ENCODE measurements at places on chromosomes 7 and 10.
A peak's percentile ranks its signal among the peaks of the same experiment; 100 is the strongest.

- DNase-seq = no peak
Measured at GRCh38 chr7:36308031-36308430, 81.6 kb upstream of the ANLN start.

DNA sequence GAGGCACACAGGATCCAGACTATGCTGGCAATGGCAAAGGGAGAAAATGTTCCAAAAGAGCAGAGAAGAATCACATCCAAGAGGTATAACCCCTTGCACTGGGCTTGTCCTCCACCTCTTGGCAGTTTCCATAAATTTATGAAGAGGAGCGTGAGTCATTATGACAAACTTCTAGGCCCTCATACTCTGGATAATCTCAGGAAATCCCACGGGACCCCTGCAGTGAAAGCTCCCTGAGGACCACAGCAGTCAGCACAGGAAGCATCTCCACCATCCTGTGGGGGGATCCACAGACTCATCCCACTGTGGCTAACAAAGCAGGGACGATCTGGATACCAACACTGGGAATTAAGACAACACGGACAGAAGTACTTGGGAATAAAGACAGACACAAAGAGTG, 30.3 kb upstream of the GPAM start:
- DNase-seq = no peak

GRCh38 chr7:2760098-2760889, 72.3 kb downstream of the AMZ1 start:
- DNase-seq = peak; percentile 36

DNA sequence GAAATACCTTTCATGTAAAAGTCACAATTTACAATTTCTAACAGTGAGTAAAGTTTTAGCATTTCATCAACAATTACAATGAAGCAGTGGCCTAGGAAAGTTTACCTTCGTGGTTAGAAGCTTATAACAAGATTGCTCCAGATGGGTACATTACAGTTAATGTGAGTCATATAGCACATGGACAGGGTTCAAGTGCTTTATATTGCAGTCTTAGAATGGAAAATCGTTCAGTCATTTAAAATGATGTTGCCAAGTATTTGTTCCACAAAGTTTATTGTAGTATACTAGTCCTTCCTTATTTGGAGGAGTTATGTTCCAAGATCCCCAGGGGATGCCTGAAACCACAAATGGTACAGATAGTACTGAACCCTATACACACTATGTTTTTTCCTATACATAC, 174.6 kb upstream of the TARP start:
- DNase-seq = no peak

DNA sequence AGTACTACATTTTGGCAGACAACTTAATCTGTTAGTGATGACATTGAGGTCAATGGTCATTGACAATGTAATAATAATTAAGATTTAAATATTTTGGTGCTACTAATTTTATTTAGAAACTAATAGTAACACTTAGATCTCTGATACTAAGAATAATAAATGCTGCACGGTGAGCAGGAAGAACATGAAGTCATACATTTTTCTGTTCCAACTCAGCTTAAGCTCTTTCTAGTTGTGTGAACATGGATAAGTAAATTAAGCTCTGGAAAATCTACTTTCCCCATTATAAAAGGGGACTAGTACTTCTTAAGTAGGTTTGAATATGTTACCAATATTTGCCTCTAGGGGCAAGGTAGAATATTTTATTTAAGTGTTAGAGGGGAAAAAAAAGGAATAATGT, 65.9 kb upstream of the MEOX2 start:
- no peak for DNase-seq

GRCh38 chr7:132145466-132145865, 430.8 kb downstream of the PLXNA4 start:
- no peak for DNase-seq

- no peak for DNase-seq
Measured at GRCh38 chr10:77027576-77027975, 610.0 kb downstream of the KCNMA1 start.

DNA sequence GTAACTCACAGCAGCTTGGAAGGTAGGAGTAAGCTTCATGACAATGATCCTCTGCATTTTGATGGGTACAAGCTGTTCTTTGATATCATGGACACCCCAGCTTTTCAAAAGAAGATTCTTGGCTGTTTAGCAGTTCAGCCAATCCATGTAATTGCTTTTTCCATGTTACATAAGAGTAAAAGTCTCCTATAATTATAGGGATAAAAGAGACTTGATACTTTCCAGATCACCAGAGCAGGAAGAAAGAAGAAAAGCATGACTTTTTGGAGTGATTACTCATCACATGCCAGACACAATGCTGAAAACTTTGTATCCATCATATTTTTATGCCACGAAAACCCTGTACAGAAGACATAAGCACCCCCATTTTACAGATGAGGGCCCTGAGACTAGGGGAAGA, 1049.7 kb downstream of the NRG3 start:
- no peak for DNase-seq

GRCh38 chr10:1657479-1657878, 79.8 kb downstream of the ADARB2 start:
- no peak for DNase-seq

DNA sequence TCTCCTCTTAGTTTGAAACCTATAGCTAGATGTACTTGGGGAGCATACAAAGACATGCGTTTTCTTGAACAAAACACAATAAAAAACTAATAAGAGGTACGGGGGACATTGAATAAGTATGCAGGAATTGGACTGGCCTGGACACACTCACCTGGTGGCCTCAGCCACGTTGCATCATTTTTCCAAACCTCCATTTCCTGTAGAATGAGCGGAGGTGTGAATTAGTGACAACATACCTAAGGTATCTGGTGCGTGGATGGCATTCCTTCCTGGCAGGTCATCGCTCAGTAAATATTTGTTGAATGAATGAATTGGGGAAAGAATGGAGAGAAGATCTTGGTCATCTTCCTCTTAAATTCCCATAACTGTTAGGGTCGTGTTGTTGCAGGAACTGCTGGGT, 103.2 kb upstream of the CTBP2 start:
- DNase-seq = no peak

- DNase-seq = no peak
Measured at GRCh38 chr7:25456467-25457171, 228.3 kb upstream of the NPVF start.

DNA sequence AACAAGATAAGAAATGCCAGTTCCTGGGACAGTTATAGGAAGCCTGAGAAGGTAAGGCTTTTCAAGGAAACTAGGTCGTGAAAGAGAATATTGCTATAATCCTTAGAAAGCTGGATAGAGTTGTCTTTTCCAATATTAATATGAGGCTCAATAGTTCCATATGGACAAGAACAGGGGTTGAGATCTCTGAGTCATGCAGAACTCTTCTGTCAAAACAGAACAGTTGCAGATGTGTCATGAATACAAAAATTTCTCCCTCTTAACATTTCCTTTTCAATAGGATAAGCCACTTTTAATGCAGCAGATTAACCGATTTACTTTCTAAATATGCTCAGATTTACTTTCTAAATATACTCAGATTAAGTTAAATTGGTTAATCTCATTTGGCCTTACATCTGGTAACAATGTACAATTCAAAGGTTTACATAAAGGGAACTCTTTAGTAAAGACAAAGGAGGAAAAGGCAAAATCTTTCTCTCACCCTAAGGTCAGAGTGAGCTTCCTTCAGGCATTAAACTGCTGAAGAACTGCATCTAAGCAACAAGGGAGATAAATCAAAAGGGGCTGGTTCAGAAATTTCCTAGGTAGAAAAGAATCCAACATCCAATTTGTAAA, 104.7 kb upstream of the PCDH15 start:
- no peak for DNase-seq

- DNase-seq = no peak
Measured at GRCh38 chr10:77311186-77311585, 326.4 kb downstream of the KCNMA1 start.

DNA sequence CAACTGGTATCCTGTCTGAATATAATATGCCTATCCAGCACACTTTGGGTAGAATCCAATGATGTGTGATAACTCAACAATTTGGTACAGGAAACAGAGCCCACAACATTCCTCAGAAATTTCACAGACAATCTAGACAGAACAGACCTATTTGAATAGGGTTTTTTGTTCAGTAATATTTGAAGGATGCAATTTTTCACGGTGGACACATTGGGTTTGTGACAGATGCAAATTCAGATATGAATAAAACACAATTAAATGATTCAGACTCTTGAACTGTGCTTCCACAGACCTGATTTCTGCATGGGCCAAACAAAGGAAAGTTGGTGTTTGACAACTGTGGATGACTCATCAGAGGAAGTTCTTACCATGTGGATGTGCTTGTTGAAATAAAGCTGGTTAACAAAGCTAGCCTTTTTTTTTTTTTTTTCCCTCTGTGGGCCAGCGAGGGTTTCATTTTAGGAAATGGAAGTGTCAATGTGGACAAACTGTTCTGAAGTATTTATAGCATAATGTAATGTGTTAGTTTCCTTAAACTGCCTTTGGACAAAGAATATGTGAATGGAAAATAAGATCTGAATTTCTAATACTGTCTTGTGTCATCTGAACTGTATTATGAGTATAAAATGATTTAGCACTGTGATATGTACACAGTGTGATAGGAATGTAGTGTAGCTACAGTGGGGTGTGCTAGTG, 43.2 kb upstream of the FAM133B start:
- DNase-seq = peak; percentile 40

DNA sequence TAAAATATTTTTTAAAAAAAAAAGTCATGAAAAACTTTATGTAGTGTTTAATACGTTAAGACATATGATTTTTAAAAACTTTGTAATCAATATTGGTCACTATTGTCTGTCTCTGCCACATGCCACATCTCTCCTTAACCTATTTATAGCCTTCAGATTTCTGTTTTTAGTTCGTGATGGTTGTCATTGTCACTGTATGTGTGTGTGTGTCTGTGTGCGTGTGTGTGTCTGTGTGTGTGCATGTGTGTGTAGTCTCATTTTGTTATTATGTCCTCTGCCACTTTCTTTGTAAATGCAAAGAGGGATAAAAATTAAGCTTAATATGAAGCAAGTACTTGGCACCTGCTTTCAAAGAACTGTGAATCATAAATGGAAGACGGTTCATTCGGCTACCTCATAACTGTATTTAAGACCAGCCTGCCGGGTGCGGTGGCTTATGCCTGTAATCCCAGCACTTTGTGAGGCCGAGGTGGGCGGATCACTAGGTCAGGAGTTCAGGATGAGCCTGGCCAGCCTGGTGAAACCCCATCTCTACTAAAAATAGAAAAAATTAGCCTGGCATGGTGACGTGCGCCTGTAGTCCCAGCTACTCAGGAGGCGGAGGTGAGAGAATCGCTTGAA, 354.0 kb downstream of the ARL4A start:
- no peak for DNase-seq

GRCh38 chr7:74027683-74028320, at the start of gene ELN:
Gene ELN, plus strand, starts transcription at chr7:74028173. Its CDS starts 15 bp downstream, at chr7:74028188.
- no peak for DNase-seq

DNA sequence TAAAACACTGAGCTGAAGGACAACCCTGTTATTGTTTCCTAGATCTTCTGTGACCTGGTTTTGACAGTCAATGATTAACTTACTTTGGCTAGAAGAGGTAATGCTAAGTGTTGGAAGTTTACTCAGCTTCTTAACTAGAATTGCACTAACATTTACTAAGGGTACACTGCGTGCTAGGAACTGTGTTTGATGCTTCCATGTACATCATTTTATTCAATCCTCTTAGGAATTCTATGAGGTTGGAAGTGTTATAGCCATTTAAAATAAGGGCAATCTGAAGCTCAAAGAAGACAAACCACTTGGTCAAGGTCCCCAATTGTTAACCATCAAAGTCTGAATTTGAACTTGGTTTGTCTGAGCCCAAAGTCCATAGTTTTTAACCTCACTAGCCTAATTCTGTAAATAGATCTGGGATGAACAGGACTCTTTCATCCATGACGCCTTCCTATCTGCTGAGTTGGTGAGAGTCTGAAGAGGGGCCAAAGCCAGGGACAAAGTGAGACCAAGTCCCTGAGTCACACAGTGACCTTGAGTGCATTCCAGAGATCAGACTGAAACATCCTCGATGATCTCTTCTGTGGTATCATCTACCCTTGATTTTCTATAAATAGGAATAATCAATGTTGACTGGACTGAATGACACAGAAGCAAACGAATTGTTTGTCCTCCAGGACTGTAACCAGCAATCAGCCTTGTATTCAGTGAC, 29.2 kb upstream of the ZNRF2 start:
- peak; percentile 15 for DNase-seq

GRCh38 chr7:35695987-35696386, 1.1 kb upstream of the HERPUD2 start:
- DNase-seq = no peak

DNA sequence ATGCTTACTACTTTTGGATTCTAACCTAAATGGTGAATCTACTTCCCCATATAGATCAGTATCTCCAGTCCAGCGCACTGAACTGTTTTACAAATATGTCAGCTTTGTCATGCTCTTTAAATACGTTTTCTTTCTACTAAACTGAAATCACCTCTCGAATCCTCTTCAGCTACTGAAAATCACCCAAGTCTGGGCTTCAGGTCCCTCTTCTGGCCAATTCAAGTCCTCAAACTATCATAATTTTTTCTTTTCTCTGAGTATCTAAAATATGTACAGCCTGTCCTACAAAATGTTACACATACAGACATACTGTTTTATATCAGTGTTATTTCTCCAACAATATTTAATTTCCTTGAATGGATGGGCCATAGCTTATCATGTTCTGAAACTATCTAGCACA, 84.2 kb downstream of the CACNA2D1 start:
- DNase-seq = no peak

GRCh38 chr10:106825576-106826364, 338.7 kb downstream of the SORCS1 start:
- no peak for DNase-seq

- DNase-seq = no peak
Measured at GRCh38 chr10:131905603-131906268, 4.9 kb downstream of the PPP2R2D start.

GRCh38 chr7:151351027-151351426, 9.4 kb downstream of the NUB1 start:
- peak; percentile 11 for DNase-seq

DNA sequence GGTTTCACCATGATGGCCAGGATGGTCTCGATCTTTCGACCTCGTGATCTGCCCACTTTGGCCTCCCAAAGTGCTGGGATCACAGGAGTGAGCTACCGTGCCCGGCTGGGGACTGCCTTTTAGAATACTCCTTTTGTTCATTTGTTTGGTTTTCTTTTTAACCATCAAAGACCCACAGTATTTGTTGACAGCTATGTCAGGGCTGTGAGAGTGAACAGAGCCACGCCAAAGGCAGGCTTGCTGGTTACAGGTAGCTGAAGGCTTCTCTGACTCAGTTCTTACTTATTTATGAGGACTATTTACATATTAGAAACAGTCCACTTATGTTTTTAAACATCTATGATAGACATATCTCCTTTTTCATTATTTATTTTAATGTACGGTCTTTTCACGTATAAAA, 544.5 kb downstream of the CALN1 start:
- no peak for DNase-seq

GRCh38 chr7:119963654-119964053, 309.3 kb upstream of the KCND2 start:
- DNase-seq = no peak

GRCh38 chr10:102621443-102622325, 22.6 kb upstream of the TRIM8 start:
- no peak for DNase-seq
